ENCODE measurements at places on chromosomes 13 and 19.

GRCh38 chr13:39876258-39876657, 220.8 kb downstream of the COG6 start:
- DNase-seq: peak; percentile 89

- DNase-seq: no peak
Observed at GRCh38 chr13:74301258-74301935, 167.2 kb upstream of the KLF12 start.

DNA sequence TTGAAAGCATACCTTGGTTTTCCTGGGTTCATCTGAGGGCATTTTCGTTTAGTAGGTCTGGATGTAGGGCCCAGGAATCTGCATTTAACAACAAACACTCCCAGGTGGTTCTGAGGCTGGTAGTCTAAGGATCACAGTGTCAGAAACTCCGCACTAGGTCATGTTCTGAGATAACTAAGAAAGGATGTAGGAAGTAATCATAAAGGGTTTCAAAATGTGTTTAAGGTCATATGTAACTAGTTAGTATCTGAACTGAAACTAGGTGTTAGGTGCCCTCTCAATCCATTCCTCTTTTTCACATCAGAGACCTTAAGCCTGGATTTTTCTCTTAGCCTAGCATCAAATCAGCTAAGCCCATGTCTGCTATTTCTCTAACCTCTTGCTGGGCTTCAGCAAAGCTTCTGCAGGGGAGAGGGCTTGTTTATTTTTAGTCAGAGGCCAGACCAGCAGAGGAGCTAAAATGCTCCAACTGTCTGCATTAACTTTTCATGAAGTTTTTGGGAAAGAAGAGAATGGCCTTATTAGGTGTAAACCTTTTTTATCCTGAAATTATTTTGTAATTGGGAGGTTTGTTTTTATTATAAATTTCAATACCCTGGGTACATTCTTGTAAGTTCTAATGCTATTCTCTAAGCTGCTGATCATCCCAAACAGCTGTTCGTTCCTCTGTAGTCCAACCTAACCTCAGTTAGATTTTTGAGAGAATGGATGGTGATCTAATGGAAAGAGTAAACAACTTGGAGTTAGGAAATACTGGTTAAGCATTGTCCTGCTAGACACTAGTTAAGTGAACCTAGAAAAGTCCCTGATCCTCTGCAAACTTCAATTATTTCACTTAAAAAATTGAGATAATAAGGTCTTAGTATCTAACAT, 262.8 kb upstream of the RFC3 start:
- no peak for DNase-seq

GRCh38 chr13:110028311-110028710, 241.9 kb upstream of the IRS2 start:
- DNase-seq: no peak

- DNase-seq: no peak
Observed at GRCh38 chr13:43411211-43411610, 375.6 kb downstream of the ENOX1 start.

- no peak for DNase-seq
Observed at GRCh38 chr13:84845907-84846619, 953.2 kb downstream of the SLITRK6 start.
